ENCODE measurements at places on chromosomes 7 and 10. TPM values are rescaled to one million over a fixed set of nuclear protein-coding genes. Genes with fewer than 3 reads are reported as not detected.

HOXA1 gene
- total RNA-seq: 0.60 TPM

- H3K27ac ChIP-seq: peak overlapping the region; percentile 81
- no peaks in the 10 kb centered on the region for H3K36me3 ChIP-seq
- H3K27me3 ChIP-seq: no peaks in the 10 kb centered on the region
- peak overlapping the region; percentile 94 for H3K4me3 ChIP-seq
- DNase-seq: peak; percentile 81
- peaks cover 28% of the 10 kb centered on the region for H3K4me1 ChIP-seq
Measured at GRCh38 chr7:33062782-33063443, 337 bp upstream of the NT5C3A start.

GRCh38 chr10:109089779-109090178 is 833.5 kb downstream of the XPNPEP1 start:
- no peaks in the 10 kb centered on the region for H3K27me3 ChIP-seq
- no peaks in the 10 kb centered on the region for H3K36me3 ChIP-seq
- no peak overlapping the region for H3K27ac ChIP-seq
- DNase-seq: no peak
- no peaks in the 10 kb centered on the region for H3K4me1 ChIP-seq

DNA sequence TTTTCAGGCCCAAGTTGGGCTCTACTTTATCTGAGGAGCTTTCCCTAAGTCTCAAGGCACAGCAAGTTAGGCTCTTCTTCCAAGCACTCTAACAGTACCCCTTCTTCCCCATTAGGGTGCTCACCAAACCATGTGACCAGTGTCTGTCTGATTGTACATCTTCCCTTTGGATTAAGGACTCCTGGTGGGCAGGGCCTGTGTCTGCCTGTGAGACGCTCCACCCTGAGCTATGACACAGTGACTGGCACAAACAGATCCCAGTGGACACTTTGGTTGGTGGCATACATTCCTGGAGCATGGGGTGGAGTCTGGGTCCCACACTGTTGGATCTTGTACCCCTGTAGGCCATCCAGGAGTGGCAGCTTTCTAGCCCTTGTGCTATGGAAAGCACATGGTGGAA is 23.8 kb downstream of the PLPP4 start:
- no peak overlapping the region for H3K27ac ChIP-seq
- no peak for DNase-seq
- H3K36me3 ChIP-seq: no peaks in the 10 kb centered on the region
- H3K4me1 ChIP-seq: no peaks in the 10 kb centered on the region

DNA sequence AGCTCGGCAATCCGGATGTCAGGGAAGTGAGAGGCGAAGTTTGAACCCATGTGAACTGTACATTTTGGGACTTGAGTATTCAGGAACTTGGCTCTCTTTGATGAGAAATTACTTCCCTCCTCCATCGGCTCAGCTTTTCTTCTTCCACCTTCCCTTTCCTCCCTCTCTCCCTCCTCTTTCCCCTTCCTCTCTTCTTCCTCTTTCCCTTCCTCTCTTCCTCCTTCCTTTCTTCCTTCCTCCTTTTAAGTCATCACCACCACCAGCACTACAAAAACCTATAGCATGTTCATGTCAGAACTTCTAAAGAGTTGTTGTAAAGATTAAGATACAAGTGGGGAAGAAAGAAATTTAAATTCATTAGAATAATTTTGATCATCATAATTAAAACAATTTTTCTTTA is 31.9 kb upstream of the CDHR3 start:
- DNase-seq: no peak
- peaks cover 4% of the 10 kb centered on the region for H3K36me3 ChIP-seq
- H3K4me1 ChIP-seq: peaks cover 10% of the 10 kb centered on the region
- no peak overlapping the region for H3K4me3 ChIP-seq
- no peaks in the 10 kb centered on the region for H3K27me3 ChIP-seq

- DNase-seq: no peak
- peaks cover 8% of the 10 kb centered on the region for H3K4me1 ChIP-seq
- H3K36me3 ChIP-seq: no peaks in the 10 kb centered on the region
Measured at GRCh38 chr10:71316056-71316785, 2.8 kb upstream of the SLC29A3 start.
